ENCODE measurements at places on chromosomes 2 and 18.

DNA sequence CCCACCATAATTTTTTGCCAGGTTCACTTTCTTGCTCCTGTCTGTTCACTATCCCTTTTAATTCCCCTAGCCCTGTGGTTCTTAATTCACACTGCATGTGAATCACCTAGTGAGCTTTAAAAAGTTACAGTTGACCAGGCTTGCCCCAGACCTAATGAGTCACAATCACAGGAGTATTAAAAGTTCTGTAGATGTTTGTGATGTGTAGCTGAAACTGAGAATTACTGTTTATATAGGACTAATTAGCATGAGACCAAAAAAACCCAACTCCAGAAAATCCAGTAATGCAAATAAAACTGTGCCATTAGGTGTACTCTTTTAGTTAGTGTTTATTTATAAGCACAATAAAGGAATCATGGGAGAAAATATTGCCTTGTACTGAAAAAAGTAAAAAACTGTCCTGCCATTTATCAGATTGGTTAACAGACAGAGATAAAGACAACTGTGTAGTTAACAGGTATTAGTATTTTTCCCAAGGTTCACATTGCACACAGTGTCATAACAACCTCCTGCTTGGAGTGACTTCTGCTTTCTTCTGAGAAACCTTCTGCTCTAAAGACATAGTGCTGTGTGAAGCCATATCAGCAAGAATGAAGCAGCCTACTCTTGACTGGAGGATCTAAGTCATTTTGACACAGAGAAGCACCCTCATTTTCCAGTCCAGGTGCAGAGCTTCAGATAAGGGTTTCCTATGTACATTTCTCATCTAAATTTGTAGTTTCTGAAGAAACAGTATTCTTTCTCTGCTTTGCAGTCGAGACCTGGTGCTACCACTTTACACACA lies 39.0 kb downstream of the VAPA start:
- DNase-seq = no peak

DNA sequence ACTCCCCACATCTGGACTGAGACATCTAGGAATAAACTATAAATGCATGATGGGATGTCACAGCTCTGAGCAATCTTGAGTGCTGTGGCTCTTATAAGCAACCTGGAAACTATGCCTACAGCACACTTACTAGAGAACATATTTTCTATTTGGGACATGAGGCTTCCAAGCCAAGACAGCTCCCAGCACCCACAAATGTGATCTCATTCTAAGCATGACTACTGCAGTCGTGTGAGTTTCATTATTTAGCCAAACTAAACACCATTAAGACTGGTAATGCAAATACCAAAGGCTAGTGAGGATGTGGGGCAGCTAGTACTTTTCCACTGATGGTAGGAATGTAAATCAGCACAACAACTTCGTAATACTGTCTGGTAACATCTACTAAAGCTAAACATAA lies 72.5 kb downstream of the RTTN start:
- DNase-seq = no peak

DNA sequence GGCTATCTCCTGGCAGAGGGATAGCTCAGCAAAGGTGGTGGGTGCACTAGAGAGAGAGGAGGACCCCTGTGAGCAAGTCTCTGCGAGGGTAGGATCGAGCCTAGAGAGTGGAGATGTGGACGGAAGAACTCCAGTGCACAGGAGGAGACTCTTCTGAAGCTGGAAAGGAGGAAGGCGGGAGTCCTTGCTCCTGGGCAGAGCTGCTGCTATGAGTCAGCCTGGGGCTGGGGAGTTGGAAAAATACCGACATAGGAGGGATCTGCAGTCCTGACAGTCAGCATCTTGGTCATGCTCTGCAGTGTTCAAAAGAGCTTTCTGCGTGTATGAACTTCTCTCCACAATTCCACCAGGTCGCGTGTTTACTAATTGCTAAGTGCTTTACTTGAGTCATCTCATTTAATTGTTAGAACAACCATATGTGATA lies 233.8 kb downstream of the LDLRAD4 start:
- no peak for DNase-seq

- no peak for DNase-seq
These were observed 40.0 kb upstream of the STPG4 start for GRCh38 chr2:47195148-47195547.

DNA sequence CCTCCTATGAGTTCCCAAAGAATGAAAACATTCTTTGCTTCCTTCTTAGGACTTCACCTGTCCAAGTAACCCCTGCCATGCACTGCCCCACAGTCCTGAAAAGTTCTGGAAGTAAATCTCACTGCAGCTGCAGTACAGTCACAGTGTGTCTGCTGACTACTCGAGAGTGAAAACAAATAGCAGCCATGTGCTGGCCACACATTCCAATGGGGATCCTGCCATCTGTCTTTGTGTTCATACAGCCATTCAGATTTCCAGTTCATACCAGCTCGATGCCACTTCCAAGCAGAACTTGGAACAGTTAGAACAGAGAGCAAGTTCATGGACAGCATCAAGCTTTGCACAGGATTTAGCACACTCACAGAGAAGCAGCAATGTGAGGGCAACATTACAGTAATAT lies 629.9 kb upstream of the ACVR2A start:
- DNase-seq = no peak

- no peak for DNase-seq
These were observed 60.7 kb downstream of the INPP4A start for GRCh38 chr2:98505311-98505808.

- no peak for DNase-seq
These were observed at the start of gene MYO3B for GRCh38 chr2:170177950-170178781. Gene MYO3B (plus strand): TSS chr2:170178147. CDS start chr2:170178288, 141 bp downstream.

- no peak for DNase-seq
These were observed 49.6 kb downstream of the SOWAHC start for GRCh38 chr2:109663721-109664120.

- no peak for DNase-seq
These were observed 1.1 kb upstream of the SULT6B1 start for GRCh38 chr2:37189452-37190153.

GRCh38 chr2:136162438-136162837 lies 44.5 kb upstream of the CXCR4 start:
- DNase-seq = no peak

- no peak for DNase-seq
These were observed 845 bp downstream of the TMEM177 start for GRCh38 chr2:119679846-119680245.

Measured in stimulated activated CD4-positive, alpha-beta T cell treated with anti-CD3 and anti-CD28 coated beads, Interleukin-1b, Interleukin-23, amount 100 ng/mL, for 1 hour (primary cell).